ENCODE measurements at places on chromosomes 13 and 19.
A peak's percentile ranks its signal among the peaks of the same experiment; 100 is the strongest.

- no peak for DNase-seq
Measured at GRCh38 chr19:31706691-31707620, 357.7 kb upstream of the TSHZ3 start.

DNA sequence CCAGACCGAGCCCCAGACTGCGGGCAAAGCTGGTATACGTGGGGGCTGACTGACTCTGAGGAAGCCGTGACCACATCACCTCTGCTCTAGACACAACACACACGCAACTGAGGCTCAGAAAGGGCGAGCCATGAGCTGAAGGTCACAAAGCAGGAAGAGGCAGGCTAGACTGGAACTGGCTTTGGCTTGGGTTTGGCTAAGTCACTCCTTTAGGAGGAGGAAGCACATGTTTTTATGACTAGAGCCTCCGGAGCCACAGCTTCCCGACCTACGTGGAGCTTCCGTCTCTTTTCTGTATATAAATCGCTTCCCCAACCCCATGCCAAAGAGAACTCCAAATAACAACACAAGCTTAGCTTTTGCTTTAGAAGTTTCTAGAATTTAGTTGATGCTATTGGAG is 48.0 kb downstream of the RFX2 start:
- DNase-seq, result peak; percentile 57

- no peak for DNase-seq
Measured at GRCh38 chr19:36577271-36577996, 4.3 kb upstream of the ZNF529 start.

- DNase-seq, result peak; percentile 71
Measured at GRCh38 chr19:33416307-33417215, 43.1 kb downstream of the CEBPG start.

GRCh38 chr19:38543807-38544568 is 73.8 kb downstream of the MAP4K1 start:
- peak; percentile 42 for DNase-seq

Measured in transverse colon (tissue), 4 donors.